ENCODE measurements at places on chromosomes 2 and 18. TPM values are rescaled to one million over a fixed set of nuclear protein-coding genes. Genes with fewer than 3 reads are reported as not detected.

GRCh38 chr2:605674-606608 is 71.3 kb downstream of the TMEM18 start:
- H3K4me1 ChIP-seq: no peaks in the 10 kb centered on the region
- no peak overlapping the region for H3K4me3 ChIP-seq
- no peak overlapping the region for H3K27ac ChIP-seq
- DNase-seq: no peak

DNA sequence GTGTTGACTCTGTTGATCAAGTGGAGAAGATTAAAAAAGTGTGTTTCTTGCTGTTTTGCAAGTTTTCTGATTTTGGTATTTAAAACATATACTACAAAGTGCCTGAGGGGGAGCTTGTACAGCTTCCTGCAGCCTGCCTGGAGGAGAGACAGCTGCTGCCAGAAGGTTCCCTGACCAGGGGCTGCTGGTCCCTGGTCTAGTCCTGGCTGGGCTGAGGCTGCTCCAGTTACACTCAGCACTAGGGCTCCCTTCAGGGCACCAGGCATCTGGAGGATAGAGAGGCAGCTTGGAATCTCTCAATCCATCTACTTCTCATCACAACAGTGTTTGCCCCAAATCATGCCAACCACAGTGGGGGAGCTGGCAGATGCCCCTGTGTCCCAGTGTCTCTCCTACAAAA is 4.8 kb downstream of the MC2R start:
- DNase-seq: no peak
- H3K4me1 ChIP-seq: no peaks in the 10 kb centered on the region
- no peak overlapping the region for H3K27ac ChIP-seq
- no peaks in the 10 kb centered on the region for H3K36me3 ChIP-seq
- no peaks in the 10 kb centered on the region for H3K27me3 ChIP-seq

GRCh38 chr18:8361941-8362471 is 247.2 kb upstream of the RAB12 start:
- peaks cover 19% of the 10 kb centered on the region for H3K4me1 ChIP-seq
- H3K4me3 ChIP-seq: no peak overlapping the region
- no peaks in the 10 kb centered on the region for H3K36me3 ChIP-seq
- no peaks in the 10 kb centered on the region for H3K27me3 ChIP-seq
- DNase-seq: no peak

DNA sequence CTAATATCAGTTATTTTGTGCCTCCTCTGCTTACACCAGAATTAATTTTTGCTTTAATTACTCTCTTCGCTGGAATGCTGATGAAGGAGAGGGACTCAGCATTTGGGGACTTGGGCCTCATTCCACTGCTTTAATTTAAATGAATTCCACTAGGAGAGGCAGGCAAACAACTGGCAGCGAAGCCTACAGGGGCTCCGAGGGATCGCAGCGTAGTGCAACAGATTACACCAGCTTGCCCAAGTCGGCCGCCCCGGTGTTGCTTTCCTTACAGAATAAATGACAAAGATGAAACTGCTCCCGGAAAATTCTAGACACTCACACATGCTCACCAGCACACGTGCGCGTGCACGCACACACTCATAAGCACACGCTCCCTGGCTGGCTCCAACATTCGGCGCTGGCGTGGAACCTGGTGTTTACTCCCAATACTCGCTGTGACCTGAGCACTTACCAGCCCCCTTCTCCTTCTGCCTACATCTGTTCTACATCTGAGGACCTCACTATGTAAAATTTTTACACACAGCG is 175.4 kb downstream of the ZNF521 start:
- no peaks in the 10 kb centered on the region for H3K36me3 ChIP-seq
- H3K27ac ChIP-seq: no peak overlapping the region

DNA sequence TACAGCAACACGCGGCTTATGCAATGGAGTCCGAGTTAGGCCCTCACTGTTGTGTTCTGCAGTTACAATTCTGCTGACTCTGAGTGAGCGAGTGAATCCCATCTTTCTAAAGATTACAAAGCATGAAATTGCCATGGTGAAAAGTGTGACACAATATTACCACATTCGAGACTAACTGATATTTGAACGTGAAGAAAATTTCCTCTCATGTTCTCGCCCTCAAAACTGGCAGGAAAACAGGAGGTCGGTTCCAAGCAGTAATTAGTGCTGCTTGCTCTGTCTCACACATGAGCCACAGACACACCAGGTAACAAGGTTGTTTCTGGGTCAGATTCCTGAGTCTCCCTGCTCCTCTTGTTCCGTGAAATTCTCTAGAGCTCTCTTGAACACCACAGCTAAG is 93.7 kb upstream of the RIOK3 start:
- peaks cover 30% of the 10 kb centered on the region for H3K4me1 ChIP-seq
- H3K27ac ChIP-seq: peak overlapping the region; percentile 72
- DNase-seq: no peak
- no peaks in the 10 kb centered on the region for H3K36me3 ChIP-seq
- H3K27me3 ChIP-seq: no peaks in the 10 kb centered on the region

ADCYAP1 gene
- total RNA-seq: 4.2 TPM
